ENCODE measurements at places on chromosomes 11 and 22. TPM values are rescaled to one million over a fixed set of nuclear protein-coding genes. Genes with fewer than 3 reads are reported as not detected.

DNA sequence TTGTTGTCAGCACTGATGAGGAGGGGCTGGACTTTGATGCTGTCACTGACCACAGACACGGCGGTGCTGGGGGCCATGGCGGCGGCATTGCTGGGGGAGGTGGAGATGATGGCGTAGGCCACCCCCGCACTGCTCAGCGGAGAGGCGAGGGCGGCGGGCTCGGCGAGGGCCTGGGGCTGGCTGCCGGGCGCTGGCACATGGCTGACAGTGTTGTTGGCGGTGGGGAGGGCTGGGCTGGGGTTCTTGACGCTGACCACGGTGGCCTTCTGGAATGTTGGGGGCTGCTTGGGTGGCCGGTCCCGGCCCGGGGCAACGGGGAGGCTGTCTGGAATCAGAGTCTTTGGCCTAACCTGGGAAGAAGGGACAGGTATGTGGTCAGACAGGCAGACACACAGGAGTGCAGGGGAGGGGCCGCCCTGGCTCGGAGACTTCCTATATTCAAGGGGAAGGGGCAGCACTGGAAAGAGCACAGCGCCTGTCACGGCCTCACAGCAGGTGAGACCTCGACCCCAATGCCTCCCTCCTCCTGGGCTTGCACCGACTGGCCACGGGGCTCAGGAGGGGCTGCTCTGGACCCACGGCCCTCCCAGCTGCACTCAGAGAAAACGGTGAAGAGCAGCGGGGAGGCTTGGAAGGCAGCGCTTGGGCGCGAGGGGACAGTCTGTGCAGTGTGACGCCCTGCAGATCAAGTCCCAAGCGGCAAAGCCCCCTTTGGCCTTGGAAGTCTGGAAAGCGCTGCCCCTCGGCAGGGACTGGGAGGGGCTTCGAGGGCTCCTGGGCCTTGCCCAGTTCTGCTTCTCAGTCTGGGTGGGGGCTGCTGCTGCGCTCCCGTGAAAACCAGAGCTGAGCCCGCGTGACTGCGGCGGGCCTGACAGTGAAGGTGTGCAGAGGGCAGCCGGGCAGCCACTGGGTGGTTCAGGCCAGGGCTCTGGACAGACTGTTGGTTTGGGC, 93.2 kb downstream of the PHF21B start:
- DNase-seq, result no peak

DNA sequence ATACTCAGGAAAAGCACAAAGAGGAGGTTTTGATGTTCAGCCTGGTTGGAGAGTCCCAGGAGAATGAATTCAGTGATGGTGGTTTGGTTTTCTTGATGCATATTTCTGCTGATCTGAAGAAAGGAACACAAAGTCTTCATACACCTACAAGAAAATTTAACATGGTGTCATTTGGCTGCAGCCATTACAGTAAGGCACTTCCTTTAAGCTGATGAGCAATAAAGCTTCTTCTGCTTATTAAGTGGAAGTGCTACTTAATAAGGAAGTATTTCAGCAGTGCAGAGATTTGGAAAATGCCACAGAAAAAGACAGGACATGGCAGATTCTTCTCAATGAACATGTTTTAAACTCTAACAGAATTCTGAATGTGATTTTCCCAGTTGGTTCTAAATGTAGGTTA, at the start of gene OR1S2:
Gene OR1S2 (minus strand): TSS at position 101 of the 400 bp plus-strand sequence. CDS start 0 bp downstream, at position 101.
- no peak for DNase-seq

- DNase-seq, result no peak
These were observed 68.2 kb downstream of the MSANTD4 start for GRCh38 chr11:105953886-105954285.

DNA sequence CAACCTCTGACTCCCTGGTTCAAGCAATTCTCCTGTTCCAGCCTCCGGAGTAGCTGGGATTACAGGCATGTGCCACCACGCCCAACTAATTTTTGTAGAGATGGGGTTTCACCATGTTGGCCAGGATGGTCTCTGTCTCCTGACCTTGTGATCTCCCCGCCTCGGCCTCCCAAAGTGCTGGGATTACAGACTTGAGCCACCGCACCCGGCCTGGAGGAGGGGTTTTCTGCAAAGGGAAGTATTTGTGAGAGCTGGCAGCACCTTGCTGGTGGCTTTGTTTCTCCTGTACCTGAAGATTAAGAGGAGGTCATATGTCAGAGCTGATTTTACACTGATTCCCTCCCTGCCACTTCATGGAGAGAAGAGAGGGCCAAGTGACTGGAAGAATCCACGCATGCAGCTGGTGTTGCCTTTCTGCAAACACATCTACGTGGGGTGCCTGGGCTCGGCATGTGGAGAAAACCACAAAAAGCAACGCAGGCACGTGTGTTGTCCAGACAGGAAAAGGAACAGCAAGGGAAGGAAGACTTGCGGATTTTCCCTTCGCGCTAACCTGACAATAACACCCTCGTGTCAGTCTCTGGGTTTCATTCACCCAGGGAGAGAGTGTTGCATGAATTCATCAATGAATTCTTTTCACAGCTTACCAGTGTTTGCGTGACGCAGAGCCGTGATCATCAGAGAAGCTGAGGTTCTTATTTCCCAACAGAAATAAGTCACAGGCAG, 61.9 kb downstream of the TSPAN18 start:
- no peak for DNase-seq

GRCh38 chr11:10366568-10367331, 61.9 kb downstream of the ADM start:
- peak; percentile 89 for DNase-seq

DNA sequence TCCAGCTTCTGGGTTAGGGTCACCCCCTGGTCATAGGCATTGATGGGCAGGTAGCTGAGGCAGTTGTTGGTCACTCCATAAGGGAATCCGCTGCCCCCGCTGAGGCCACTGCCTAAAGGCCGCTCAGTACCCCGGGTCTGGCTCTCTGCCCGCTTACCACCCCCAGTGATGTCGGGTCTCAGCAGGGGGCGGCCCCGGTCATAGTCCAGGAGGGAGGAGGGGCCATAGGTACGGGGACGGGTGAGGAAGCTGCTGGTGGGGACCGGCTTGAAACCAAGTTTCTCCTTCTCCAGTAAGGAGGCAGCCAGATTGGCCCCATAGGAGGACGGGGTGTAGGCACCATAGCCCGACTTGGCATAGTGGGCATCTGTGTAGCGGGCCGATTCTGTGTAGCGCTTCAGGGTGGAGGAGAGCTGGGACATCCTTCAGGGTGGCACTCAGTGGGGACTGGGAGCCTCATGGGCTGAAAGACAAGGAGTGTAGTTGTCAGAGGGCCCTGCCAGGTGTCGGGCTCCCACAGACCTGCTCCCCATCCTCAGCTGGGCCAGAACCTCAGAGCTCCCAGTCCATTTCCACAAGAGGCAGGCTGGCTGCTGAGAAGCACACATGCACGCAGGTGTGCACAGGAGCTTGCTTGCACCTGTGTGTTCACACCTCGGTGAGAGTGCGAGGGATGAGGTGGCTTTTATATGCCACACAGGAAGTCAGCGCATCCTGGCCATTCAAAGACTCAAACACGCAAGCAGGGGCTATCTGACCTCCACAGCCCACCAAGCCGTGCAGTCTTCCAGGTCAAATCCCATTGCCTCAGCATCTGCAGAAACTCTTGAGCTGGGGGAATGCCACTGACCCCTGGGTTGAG, 8.2 kb downstream of the USP2 start:
- DNase-seq, result no peak

DNA sequence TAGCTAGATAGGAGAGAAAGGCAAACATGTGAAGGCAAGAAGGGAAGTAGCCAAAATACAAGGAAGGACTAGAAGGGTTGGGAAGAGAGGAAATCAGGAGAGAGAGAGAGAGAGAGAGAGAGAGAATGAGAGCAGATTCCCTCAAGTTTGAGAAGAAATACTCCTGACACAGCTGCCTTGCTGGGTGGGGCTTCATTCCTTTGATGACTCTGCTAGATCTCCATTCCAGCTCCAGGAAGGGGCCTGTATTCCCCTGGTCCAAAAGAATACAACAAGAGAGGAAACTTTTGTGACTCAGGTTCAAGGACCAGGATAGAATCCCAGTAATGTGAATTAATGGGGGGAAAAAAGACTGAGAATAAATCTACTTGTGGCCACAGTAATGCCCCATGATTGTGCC, 62.9 kb upstream of the SPON1 start:
- no peak for DNase-seq

DNA sequence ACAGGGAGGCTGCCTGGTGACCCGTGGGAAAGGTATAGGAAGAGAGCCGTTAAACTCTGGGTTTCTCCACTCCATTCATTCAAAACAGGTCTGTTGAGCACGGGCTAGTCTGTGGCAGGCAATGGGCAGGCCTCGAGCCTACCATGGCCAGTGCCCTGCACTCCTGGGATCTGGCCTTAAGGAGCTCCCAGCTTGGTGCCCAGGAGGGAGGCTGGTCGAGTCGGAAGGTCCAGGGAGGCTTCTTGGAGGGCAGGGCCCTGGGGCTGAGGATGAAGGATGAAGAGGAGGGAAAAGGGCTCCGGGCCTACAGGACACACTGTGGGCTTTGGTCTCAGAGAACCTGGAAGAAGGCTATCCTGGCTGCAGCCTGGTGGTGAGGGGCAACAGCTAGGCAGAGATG, 41.9 kb upstream of the MN1 start:
- no peak for DNase-seq

DNA sequence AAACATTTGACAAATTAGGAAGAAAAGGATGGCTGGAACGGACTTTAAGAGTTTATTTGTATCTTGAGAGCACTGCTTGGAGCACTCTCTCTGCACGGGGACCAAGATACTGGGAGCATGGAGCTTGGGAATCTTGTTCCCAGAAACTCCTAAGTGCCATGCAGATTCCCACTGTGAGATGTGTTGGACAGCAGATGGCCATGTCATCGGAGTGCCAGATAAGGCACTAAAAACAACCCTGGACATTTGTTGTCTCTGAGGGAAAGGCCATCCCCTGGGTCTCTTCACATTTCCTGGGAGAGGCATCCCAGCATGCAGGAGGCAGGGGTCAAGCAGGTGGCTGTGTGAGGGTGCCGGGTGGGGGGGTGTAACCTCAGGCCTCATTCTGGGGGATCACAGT, 2.9 kb downstream of the KIRREL3 start:
- DNase-seq, result no peak

- DNase-seq, result no peak
These were observed 13.2 kb downstream of the PPM1F start for GRCh38 chr22:21939461-21939913.

DNA sequence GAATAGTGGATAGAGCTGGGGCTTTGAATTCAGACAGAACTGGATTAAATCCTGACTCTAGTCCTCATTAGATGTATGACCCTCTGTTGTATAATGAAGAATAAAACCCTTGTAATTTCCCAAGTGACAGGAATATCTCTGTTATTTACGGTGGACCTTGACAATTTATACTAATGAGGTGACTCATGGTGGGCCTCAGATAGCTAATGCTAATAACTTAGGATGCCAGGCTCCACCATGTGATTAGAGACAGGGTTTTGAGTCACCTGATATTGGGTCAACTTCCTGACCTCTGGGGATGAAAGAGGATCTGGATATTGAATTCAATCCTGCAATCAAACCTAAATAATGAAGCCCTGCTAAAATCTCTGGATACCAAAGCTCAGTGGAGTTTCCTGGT, 33.6 kb downstream of the OSBP start:
- no peak for DNase-seq

DNA sequence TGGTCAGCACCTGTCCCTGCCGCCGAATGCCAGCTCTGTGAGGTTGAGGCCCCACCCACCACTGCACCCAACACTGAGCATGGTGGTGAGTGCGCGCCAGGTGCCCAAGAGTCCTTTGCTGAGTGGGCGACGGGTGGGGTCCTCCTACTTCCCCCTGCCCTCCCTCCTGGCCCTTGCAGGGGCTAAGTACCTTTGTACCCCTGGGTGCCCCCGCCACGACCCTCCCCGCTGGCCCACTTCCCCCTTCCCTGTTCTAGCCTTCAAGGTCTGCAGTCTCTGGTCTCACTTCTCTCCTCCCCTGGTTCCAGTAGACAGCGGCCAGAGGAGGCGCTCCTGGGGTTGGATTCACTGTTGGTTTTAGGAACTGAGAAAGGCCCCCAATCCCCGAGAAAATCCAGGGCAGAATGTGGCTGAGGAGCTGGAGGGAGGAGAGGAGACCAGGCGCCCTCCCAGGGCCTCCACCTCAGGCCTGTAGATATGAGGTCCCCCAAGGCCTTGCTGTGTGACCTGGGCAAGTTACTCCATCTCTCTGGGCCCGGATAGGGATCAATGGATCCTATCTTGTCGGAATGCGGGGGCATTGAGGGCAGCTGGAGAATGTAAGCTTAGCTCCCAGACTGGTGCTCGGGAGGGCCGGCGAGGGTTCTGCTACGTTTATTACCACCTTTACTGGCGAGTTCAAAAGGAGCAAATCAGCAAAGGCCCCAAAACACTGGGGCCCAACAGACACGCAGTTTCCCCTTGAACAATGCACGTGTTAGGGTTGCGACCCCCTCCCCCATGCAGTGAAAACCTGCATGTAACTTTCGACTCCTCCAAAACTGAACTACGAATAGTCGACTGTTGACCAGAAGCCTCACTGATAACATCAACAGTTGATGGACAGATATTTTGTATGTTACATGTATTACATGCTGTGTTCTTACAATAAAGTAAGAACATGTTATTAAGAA, 31.9 kb upstream of the SMIM38 start:
- no peak for DNase-seq

DNA sequence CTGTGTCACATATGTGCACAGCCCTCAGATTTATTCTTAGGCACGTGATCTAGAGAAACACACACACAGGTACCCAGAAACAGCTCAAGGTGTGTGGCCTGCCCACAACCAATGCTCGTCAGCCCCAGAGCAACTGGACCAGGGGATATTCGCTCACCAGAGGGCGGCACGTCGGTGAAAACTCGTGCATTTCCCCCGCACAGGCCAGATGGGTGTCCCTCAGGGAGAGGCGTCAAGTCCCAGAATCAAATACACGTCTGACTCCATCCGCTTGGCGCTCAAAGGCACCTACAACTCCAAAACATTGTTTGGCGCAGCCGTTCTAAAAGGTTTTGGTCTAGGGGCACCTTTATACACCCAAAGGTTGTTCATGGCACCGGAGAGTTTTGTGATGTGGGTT, 429.0 kb downstream of the BRD1 start:
- no peak for DNase-seq

The ELFN2 gene
- total RNA-seq, result not detected

The ABCC8 gene
- total RNA-seq, result not detected
